ENCODE measurements at places on chromosomes 1 and 21.

DNA sequence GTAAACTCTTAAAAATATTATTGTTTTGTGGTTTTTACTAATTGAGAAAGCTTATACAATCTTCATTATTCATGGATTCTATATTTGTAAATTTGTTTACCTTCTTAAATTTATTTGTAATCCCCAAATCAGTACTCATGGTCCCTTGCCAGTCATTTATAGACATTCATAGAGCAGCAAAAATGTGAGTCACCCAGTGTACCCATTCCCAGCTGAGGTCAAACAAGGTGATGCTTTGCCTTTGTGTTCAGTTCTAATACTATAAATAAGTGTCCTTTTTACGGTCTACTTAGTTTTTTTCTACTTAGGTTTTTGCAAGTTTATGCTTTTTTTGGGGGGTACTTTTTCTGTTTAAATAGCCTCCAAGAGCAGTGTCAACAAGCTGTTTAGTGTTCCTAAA is 36.1 kb downstream of the SORT1 start:
- DNase-seq = no peak

GRCh38 chr21:46437511-46437910 is 21.2 kb upstream of the DIP2A start:
- no peak for DNase-seq

DNA sequence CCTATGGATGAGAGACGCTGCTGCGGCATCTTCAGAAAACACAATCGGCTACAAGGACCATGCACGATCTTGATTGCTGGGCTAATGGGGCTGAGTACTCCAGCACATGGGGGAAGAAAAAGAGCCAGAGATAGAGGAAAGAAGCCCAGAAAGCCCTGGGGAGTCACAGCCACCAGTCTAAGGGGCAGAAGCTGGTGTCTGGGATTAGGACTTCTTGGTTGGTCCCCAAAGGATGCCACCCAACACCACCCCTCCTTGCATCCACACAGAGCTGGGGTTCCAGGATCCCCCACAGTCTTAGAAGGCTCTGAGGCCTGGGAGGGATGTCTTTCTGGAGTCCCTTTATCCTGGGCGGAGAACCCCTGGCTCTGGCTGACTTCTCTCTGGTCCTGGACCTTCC is 98.4 kb upstream of the TARDBP start:
- DNase-seq = no peak

DNA sequence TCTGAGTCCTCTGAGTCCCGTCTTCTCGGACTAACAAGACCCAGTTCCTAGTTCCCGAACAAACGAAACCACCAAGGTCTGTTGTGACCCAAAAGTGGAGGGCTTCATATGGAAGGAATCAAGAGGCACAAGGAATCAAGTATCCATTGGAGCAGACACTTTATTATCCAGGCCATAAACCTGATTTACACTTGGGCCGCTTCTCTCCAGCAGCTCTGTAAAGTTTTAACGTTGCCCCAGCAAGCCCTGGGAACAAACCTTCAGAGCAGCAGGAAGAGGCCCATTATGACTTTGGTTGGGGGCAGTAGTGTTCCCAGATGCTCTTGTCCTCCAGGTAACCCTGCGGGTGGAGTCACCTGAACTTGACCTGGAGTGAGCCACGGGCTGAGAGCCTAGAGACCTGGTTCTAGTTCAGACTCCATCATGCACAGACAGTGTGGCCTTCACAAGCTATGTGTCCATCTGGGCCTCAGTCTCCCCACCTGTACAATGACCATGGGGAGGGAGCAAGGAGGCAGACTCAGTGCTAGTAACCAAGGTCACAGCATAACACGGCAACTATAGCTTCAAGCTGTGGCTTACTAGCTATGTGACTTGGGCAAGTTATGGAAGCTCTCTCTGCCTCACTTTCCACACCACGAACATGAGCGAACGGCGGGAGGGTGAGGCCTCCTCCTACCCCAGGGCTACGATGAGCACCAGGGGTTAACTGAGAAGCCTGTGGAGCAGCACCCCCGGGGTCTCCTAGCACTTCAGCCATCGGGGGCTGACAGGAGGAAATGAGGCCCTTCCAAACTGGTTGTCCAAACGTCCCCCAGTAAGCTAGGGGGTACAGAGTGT is 95.7 kb downstream of the GLIS1 start:
- no peak for DNase-seq

DNA sequence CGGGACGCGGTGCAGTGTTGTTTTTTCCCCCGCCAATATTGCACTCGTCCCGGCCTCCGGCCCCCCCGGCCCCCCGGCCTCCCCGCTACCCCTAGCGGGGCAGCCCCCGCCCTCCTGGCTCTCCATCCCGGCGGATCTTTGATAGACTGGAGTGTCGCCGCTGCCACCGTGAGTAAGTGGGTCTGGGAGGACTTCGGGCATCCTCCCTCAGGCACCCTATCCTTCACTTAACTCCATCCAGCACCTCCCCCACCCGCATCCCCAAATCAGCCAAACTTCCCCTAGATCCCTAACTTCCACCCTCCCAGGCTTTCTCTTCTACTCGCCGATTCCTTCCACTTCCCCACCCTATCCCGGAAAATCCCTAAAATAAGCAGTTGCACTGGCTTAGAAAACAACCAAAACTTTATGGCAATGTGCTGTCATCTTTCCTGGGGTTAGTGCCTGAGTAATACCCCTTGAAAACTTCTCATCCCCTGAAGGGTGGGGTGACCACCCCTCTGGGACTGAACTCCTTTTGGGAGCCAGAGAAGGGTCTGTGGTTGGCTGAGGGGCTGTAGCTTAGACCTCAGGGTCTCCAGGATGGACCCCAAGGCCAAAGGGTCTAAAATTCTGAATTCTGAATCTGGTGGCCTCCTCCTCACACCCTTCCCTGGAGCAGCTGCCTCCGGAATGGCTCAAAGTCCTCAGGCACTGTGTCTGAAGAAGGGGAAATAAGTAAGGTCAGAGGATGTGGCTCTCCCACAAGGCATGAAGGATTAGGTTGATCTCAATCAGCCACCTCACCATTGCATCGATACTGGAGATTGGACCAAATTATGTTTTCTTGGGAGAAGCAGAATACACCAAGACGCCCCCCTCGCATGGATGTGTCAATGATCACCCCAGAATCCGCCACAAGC is 12.2 kb downstream of the THBS3 start:
- peak; percentile 68 for DNase-seq

GRCh38 chr1:114274621-114275317 is 121.1 kb upstream of the SYT6 start:
- DNase-seq = no peak

DNA sequence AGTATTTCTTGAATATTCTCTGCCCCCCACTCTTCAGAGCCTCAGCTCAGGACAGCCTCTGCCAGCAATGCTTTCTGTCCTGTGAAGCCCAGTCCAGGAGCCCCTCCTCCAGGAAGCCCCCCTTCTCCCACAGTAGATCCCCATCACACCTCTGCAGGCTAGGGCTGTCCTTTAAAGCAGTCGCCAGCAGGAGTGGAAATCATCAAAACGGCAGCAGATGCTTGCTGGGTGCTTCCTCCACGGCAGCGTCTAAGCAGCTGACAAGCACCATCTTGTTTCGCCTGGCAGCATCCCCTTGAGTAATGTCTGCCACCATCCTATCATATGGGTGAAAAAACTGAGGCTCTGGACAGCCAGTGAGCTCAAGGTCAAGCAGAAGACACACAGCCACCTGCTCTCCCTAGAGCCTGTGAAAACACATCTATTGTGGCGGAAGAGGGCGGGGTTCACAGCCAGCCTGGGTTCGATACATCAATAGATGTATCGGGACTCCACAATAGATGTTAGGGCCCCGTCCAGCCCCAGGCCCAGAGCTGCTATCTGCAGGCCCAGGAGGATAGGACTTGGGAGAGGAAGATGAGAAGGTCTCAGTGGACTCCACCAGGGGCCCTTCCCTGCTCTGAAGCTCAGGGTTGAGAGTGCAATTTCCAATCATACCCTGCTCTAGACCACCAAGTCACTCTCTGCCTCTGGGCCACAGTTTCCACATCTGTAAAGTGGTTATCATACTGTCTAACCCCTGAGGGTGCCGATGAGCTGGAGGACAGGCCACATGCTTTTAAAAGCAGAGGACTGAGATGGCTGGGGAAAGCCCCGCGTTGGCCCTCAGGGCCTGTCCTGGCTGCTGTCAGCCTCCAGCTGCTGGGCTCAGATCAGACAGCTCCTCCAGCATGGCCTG is 17.5 kb downstream of the RUNX3 start:
- no peak for DNase-seq

DNA sequence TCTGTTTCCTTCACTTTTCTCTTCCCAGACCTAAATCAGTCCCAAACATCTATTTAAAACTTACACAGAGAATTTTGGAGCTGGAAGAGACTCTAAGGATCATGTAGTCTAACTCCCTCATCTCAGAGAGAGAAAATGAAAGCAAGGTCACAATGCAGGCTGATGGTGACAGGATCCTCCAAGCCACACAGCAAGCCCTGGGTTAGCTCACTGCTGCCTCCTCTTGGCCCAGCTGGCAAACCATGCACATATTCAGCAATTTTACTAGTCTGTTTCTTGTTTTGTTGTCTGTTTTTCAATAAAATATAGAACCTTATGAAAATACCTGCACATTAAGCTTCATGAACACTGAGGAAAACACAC is 27.7 kb upstream of the LY9 start:
- DNase-seq = peak; percentile 29

DNA sequence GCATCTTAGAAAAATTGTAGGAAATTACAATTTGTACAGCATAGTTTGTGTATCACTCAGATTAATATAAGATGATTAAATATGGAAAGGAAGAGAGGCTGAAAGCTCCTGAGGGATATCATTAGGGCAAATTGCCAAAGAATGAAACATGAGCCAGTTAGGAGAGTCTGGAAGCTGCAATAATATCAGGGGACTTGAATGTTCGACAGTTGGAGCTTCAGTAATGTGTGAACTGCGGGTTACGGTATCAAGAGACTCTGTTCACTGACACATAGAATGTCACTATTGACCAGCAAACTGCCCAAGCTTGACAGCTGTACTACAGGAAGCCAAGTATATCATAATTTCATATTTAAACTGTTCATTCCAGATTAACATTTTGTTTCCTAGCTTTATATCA is 157.2 kb downstream of the DENND1B start:
- DNase-seq = no peak

DNA sequence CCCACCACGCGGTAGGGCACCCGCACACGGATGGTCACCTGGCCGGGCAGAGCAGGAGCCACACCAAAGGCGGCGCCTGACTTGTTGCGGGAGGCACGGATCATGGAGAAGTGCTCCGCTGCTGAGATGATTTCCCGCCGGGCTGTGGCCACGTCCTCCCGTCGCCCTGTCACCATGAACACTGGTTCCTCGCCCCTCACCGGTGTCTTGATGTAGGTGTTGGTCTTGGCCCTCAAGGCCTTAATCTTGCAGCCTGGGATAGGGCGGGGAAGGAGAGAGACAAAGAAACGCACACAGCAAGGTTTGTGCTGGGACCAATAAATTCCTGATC is 4.9 kb downstream of the MEX3A start:
- no peak for DNase-seq

DNA sequence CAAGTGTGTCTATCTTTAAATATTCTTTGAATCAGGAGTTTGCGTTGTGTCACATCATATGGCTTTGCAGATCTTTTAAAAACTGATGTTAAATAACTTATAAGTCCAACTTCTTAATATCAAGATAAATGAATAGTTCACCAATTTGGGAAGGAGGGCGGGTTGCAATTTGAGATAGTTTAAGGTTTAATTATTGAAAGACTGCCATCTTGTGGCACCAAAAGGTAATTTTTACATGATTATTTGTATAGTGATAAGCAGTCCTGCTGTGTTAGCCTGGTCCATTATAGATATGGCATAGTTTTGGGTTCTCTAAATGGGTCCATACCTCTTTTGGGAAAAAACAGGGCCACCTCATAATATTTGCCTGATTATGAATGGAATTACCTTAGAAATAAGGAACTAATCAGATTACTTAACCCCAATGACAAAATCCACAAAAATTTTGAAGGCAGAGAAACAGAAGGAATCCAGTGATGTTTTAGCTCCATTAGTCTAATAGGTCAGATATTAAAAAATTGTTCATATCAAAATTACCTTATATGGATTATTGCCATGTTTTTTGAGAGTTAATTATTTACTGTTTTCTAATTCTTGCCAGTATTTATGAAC is 64.3 kb downstream of the PRKAA2 start:
- peak; percentile 10 for DNase-seq

- no peak for DNase-seq
Observed at GRCh38 chr1:153546796-153547559, 1.4 kb upstream of the S100A4 start.

- DNase-seq = no peak
Observed at GRCh38 chr1:111745675-111746613, 6.7 kb upstream of the INKA2 start.

- no peak for DNase-seq
Observed at GRCh38 chr1:231407547-231408396, 14.3 kb downstream of the EGLN1 start.

DNA sequence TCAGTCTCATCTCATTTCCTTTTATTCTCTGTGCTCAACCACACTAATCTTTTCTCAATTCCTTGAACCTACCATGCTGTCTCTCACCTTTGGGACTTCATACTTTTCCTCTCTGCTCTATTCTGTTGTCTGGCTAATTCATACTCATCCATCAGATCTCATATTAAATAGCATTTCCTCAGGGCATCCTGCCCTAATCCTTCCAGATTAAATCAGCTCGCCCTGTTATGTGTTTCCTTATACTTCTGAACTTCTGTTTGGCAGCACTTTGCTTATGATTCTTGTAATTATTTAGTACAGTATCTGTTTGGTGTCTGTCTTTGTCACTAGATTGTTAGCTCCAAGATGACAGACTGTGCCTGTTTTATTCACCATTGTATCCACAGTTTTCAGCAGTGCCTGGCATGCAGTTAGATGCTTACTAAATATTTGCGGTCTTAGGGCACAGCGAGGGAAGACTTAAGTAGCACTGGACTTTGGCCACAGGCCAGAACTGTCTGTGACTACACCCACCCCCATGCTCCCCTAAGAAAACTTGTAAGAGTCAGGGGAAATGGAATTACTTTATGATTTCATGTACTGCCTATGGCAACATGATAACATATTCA is 9.9 kb upstream of the CAP1 start:
- DNase-seq = no peak

DNA sequence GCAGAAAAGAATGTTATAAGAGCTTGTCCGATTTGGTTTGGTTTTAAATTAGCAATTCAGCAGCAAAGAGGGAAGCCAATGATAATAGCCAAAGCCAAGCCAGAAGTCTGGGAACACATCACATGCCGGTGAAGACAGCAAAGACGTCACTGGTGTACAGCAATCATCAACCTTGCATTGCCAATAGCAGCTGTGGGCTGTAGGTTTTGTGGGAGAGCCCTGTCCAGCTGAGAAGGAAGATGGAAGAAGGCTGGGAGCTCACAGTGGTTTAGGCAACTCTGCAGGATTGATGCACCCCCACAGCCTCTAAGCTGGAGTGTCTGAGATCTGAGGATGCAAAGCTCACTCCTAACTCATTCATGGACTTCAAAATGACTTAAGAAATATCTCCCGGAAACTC is 338.7 kb downstream of the SIPA1L2 start:
- no peak for DNase-seq

GRCh38 chr1:87435484-87435883 is 106.8 kb downstream of the LMO4 start:
- DNase-seq = no peak
